ENCODE measurements at places on chromosomes 12 and 14.

GRCh38 chr12:16458521-16459078 is 111.2 kb downstream of the MGST1 start:
- no peak for DNase-seq

GRCh38 chr12:46556105-46556559 is 183.6 kb upstream of the SLC38A2 start:
- no peak for DNase-seq

GRCh38 chr12:109387425-109388166 is 39.9 kb downstream of the MYO1H start:
- peak; percentile 78 for DNase-seq

DNA sequence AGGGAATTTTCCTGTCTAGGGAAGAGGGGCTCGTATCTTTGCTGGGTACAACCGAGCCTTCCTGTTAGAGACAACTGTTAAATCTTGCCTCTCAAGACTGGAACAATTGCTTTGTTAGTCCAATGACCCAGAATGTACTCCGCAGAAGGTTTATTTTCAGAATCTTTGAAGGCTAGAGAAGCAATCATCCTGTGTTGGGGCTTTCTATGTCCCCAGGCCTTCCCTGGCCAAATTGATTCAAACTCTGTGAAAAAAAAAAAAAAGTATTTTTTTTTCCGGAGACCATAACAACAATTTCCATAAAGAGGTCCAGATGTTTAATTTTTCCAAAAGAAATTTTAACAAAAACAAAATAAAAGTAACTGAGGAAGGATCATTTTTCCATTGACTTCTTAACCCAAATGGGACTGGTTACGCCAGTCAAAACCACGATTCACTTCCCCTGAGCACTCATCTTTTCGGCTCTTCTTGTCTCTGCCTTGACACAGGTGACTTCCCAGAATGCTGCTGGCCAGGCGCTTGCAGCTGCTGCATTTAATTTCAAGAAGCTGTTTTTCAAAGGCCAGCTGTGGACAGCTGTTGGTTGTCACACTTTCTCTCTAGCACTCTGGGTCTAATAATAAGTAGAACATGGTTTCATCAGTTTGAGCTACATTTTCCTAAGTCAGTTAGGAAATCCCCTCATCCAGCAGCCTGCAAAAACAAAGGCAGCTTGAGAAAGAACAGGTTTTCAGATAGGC is 81.6 kb upstream of the MANSC4 start:
- DNase-seq: peak; percentile 18

DNA sequence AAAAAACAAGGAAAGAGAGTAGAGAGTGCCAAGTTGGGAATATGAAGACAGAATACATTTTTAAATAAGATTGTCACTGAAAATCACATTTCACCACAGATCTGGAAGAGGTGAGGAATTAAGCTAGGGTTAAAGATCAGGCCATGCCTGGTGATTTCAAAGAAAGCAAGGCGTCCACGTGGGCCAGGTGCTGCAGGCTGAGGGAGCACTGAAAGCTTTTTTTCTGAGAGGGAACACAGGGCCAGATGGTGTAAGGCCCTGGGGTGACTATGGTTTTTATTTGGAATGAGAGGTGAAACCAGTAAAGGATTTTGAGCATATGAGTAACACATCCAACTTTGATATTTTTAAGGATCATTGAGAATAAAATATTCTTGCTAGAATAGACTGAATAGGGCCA is 20.9 kb downstream of the SYT1 start:
- no peak for DNase-seq

DNA sequence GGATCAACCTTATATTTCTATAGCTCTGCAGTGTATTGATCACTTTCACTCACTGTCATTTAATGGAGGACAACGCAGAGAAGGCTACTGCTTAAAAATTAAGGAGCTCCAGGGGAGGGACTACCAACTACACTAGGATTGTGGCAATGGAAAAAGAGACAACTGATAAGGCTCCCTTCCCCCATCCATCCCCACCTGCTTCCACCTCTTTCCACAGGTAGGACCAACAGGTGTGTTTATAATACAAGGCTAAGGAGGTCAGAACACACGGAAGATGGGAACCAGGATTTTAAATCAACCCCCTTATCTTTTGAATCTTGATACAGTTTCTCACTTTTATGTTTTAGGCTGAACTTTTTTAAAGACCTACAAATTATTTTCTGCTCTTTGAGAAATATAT is 90.8 kb downstream of the STAB2 start:
- no peak for DNase-seq

GRCh38 chr12:19483727-19484126 is 44.4 kb downstream of the AEBP2 start:
- no peak for DNase-seq

DNA sequence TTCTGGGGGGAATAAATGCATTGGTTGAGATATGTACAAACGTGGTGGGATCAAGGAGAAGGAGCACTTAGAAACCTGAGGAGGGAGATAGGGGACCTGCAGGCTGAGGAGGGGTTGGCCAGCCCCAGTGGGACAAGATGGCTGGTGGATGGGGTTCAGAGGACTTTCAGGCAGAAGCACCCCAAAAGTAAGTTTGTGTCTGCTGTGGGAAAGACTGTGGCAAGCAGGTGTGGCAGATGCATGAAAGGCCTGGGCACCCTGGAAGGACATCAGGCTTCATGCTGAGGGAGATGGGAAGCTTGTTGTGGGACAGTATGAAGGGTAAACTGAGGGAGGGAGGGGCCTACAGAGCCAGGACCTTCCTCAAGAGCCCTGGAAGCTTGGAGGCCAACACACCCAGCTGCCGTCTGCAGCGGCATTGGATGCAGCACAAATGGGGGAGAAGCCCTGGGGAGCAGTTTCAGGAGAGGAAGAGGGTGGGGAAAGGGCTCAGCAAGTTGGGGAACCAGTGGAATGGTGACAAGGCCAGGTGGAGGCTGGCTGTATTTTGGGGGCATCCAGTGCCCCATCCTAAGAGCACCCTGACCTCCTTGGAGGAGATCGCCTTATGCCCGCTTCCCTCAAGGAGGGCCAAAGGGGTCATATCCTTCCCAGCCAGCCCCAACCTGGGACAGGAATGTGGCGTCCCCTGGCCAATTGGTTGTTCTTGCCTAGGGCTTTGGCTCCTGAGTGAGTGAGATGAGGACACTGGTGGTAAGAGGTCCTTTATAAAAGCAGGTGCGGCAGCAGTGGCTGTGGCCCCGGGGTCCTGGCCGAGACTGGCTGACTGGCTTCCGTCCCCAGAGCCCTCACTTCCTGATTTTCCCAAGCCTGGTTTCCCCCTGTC is 20.7 kb downstream of the NFKBIA start:
- no peak for DNase-seq

DNA sequence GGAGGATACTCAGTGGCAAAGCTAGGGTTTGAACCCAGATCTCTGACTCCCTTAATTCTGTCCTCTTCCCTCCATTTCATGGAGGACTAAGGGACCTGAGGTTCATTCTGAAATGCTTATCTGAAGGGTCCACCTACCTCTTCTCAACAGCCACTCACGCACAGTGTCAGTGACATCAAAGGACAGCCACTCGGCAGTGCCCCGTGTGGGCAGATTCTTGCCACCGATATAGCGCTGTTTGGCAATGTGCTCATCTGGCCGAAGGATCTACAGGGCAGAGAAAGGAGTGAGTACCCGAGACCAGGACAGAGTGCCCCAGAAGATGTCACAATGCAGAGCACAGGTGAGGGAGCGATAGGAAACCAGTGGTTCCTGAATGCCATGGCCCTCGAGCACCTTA is 10.8 kb downstream of the TGFB3 start:
- DNase-seq: no peak

- no peak for DNase-seq
Measured at GRCh38 chr14:100580316-100581227, 6.6 kb downstream of the BEGAIN start.

DNA sequence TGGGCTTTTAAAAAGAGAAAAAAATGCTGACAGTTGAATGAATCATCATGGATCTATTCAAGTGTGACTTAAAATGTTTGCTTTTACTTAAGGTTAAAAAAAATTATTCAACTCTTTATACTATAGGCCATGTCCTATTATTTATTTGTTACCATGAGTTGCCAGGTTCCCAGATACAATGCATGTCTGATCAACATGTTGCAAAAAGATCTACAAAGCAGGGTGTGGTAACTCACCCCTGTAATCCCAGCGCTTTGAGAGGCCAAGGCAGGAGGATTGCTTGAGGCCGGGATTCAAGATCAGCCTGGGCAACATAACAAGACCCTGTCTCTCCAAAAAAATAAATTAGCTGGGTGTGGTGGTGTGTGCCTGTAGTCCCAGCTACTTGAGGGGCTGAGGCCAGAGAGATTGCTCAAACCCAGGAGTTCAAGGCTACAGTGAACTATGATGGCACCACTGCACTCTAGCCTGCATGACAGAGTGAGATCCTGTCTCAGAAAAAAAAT is 460.8 kb downstream of the BCAT1 start:
- DNase-seq: no peak

DNA sequence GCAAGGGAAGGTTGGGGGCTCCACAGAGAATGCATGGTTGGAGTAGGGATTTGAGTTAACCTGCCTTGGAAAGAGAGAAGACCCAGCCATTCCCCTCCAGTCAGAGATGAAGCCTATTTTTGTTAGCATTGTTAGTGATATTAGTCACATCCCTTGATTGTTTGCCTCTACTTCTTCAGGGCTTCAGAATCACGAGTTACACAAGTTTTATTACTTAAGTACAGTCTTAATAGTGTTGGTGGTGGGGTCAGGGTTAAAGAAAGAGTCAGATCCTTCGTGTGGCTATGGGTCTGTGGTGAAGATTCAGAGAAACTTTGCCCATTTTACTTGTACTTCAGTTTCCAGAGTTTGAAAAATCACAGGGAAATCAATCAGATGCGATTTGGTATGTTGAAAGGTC is 363.1 kb downstream of the LRIG3 start:
- DNase-seq: no peak

DNA sequence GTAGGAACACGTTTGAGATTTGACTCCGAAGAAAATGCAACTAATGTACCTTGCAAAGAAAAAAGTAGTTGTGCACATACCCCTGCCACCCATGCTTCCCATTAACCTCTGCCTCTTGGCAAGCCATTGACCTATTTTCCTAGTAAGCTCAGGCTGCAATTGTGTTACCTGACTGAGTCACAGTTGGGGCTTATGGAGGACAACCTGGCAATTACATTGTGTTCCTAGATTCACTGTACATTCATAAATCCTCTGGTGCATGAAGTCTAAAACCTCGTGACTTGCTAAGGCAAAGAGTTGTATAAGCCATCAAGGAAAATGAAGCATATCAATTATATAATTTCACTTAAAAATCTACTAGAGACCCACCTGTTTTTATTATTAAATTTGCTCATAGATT is 62.0 kb upstream of the DUSP6 start:
- no peak for DNase-seq

DNA sequence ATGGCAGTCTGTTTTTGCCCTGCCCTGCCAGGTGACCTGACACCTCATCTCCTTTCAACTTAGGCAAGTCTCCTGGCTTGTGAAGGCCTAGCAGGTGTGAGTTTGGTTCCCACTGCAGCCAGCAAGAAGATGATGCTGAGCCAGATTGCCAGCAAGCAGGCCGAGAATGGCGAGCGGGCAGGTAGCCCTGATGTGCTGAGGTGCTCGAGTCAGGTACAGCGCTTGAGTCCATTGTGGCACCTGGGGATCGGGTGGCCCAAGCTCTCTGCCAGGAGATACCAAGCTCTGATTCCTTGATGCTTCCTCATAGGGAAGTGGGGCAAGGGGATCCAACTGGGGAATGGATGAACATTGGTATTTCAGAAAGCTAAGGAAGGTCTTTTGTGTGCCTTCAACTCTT is 4.1 kb upstream of the CSAD start:
- DNase-seq: no peak

- DNase-seq: peak; percentile 64
Measured at GRCh38 chr12:1890810-1891209, 27.6 kb downstream of the CACNA2D4 start.

GRCh38 chr12:6778574-6779550 is 6.5 kb downstream of the LAG3 start:
- peak; percentile 91 for DNase-seq

DNA sequence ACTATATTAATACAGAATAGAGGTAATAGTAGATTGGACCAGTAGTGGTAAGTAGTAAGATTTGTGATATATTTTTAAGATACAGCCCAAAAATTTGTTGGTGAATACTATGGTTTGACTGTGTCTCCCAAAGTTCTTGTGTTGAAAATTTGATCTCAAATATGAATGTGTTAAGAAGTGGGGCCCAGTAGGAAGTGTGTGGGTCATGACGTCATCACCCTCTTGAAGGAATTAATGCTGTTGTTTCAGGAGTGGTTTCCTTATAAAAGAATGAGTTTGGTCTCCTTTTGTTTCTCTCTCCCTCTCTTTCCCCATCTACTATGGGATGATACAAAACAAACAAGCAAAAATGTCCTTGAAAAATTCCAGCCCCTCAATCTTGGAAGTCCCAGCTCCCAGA is 16.3 kb downstream of the LUM start:
- DNase-seq: no peak

DNA sequence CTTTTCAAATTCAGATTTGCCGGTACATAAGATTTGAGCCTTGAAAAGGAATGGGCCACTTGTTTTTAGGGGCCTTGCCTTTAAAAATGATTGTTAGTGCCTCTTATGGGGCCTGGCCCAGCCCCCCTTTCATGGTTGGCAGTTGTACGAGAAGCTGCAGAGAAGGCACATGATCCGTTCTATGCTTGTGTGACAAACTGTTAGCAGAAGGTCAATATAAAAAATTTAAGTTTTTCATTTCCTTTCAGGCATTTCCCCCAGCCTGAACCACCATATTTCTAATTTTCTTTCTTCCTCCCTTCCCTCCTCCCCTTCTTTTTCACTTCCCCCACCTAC is 119.1 kb downstream of the PLXNC1 start:
- no peak for DNase-seq

- DNase-seq: no peak
Measured at GRCh38 chr14:24839617-24840203, 205.7 kb upstream of the GZMB start.

DNA sequence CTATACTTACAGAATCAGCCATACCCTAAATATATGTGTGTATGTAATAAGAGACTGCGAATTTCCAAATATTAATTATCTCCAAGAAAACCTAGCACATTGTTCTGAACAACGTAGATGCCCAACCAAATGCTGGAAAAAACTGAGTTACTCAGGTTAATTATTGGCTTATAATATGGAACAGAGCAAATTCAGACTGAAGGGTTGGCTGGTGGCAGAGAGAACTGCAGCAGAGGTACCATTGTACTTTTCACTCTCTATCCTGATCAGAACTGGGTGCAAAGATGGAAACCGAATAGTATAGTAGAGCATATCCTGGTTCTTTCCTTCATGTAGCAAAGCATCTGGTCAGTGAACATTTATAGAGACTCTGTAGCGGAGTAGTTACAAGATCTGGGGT is 185.7 kb downstream of the SLC2A13 start:
- no peak for DNase-seq

- DNase-seq: no peak
Measured at GRCh38 chr14:96681829-96682228, 115.4 kb upstream of the VRK1 start.
